ENCODE measurements at places on chromosomes 16 and 17. TPM values are rescaled to one million over a fixed set of nuclear protein-coding genes. Genes with fewer than 3 reads are reported as not detected.

DNA sequence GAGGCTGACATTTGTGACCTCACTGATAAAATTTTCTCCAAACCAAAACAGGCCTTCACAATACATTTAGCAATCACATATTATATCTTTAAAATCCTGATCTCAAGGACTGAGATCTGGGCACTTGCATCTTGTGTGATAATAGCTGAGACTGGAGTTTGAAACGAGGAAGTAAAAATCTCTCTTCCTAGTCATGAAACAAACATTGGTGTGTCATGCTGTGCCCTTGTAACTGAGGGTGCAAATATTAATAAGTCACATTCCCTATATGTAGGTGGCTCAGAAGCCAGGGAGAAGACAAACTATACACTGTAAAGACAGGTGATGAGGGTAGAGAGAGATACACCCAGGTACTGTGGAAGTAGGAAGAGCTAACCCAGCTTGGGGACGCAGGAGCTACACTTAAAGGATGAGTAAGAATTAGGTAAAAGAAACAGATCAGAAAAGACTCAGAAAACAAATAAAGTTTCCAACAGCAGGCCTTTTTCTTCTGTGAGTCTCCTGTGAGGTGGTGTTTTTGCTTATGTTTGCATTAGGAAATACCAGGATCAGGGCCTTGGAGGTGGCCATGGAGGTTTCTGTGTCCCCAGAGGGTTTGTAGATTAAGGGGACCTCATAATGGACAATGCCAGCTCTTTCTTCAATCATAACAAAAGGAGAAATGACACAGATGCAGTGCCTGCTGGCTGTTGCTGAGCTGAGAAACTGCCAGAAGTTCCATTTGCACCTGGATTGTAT is 335.7 kb downstream of the GRIN2A start:
- DNase-seq, result no peak

The EVPLL gene
- total RNA-seq, result not detected

DNA sequence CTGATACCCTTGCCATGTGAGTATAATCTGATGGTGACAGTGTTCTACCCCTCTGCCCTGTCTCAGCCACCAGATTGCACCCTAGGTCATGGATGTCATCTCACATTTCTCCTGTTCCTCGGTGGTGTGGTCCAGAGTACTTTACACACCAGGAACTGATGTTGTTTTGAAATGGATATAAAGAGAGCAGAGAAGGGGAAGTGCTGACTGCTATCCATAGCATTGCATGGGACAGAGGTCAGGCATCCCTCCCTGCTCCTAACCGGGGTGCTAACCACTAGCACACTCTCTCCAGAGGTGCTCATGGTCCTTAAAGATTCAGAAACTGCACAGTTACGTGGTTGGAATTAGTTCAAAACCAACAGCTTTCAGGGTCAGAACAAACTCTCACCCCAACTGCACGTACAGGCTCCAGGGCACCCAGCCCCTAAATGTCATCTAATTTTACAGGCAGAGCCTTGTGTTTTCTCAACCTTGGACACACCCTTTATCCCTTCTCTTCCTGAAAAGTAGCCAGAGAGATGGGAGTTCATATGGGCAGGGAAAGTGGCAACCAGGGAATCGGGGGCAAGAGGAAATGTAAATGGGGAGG is 16.3 kb downstream of the TTLL6 start:
- no peak for DNase-seq

The ENPP7 gene
- not detected for total RNA-seq

The FOXL1 gene
- total RNA-seq, result 2.0 TPM

- DNase-seq, result no peak
Measured at GRCh38 chr16:24013864-24014645, 178.3 kb downstream of the PRKCB start.

DNA sequence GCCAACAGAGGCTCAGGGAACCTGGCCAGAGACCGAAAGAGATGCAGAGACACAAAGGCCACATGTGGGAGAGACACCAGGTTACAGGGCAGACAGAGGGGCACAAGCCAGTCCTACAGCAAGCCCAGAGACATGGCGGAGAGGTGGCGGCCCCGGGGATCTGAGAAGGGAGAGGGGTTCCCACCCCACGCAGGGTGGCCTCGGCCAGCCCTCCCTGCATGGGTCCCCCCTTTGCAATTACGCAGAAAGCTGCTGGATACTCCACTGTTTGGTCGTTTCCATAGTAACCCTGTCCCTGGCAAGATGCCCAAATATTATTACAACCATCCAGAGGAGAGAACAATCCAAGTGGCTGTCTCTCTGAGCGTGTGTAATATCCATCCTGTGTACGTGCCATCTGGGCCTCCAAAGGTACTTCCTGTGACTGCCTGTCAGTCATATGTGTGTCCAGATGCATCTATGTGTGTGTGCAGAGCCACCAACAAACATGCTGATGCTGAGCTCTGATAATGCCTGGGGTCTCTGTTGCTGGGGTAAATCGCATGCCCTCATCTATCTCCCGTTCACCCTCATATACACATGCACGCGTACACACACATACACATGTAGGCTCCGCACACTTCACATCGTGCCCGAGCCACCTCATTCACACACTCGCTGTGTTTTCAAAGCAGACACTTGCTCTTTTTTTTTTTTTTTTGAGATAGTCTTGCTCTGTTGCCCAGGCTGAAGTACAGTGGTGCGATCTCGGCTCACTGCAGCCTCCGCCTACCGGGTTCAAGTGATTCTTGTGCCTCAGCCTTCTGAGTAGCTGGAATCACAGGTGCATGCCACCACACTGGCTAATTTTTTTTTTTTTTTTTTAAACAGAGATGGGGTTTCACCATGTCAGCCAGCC is 5.5 kb downstream of the PCGF2 start:
- DNase-seq, result peak; percentile 93

The PCGF2 gene
- 21.7 TPM for total RNA-seq

The KRT36 gene
- not detected for total RNA-seq

DNA sequence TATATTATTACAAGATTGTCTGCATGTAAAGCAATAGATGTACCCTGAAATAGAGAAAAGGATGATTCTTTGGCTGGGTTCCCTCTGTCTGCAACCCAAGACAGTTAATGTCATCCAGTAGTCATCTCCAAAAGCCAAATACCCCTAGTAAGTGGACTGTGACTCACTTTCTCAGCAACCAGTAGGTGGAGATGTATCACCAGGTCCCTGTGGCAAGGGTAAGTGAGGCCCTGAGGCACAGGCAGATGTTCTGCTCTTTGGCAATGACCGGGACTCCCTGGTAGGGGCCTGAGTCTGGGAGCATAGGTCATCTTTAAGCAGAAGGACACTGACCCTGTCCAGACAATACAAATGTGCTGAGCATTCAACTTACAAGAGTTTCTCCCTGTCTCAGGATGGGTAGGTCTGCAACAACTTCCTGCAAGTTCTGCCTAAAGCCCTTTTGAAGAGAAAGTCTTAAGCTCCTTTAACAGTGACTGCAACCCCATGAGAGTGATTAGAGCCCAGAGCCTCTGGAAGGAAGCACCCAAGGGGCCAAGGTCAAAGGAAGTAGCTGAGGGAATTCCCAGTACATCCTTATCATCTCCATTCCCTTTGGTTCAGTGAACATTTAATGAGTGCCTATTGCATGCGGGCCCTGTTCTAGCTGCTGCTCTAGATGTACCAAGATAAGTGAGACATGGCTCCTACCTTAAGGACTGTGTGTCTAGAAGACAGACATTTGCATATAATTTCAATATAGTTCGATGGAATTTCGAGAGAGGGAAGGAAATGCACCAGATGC is 31.9 kb downstream of the PMP22 start:
- peak; percentile 42 for DNase-seq

- DNase-seq, result no peak
Measured at GRCh38 chr16:10896723-10897122, 19.7 kb downstream of the CIITA start.

DNA sequence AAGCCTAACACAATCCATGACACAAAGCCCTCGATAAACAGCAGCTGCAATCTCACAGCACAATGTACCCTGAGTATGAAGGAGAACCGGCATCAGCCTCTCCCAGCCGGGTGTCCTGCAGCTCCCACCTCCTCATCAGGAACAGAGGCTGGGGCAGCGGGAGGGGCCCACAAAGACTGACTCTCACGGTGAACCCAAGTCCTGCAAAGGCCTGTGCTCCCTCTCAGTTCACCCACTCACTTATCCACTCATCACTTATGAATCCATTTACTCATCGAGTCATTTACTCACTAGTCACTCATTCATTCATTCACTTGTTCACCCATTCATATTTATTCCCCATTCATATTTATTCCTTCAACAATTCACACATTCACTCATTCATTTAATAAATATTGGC is 11.6 kb downstream of the ZNF423 start:
- DNase-seq, result no peak

The TP53I13 gene
- 105 TPM for total RNA-seq

DNA sequence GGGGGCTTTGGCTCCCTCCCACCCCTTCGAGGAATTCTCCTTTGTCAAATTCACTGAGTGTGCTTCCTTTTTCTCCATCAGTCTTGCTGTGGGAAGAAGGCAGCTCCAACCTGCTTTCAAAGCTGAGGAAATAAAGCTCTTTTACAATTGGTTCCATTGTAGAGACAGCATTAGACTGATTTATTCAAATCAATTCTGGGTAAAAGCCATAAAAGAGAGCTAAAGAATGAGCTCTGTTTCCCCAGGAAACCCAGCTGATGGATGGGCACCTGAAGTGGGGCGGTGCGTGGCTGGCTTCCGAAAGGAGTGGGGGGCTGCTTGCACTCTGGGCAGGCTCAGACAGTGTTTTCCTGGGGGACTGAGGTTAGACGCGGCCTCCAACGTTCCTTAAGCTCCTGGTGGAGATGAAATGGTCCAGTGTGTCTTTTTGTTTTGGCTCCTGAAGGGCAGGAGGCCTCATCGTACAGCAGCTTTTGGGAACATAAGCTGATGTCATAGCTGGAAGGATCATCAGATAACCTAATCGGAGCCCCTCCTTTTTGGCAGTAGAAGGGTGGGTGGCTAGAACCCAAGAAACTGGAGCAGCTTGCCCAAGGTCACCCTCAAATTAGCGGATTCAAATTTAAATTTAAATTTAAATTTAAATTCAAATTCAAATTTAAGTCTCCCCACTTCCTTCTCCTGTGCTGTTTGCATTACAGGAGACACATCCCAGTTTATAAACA is 128.5 kb upstream of the EEF2KMT start:
- no peak for DNase-seq

GRCh38 chr17:38891441-38891840 is 21.6 kb downstream of the LASP1 start:
- no peak for DNase-seq

DNA sequence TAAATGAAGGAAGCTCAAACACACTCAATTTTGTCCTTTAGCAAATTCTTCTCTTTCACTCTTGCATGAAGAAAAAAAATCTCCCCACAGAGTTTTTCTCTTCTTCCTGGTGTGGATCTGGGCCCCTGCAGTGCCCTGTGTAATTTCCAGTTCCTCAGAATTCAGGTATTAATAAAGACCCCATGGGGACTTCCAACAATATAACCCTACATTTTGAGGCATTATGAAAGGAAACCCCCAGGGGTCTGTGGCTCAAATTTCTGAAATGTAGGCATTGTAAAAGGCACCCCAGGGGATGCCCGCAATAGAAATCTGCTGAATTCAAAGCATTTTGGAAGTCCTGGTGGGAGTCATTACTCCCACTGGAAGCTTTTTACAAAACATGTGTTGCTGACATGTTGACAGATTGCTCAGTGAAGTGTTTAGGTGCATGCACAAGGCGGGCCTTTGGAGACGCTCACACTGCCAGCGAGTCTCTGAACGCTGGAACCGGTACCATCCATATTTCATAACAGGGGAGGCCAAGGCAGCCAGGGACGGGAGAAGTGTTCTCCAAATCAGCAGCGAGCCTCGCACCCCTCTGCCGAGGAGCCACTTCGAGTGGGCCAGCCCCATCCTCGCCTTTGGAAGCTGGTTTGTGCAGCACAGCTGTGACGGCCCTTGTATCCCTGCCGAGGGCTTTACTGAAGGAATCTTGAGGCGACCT is 154.0 kb downstream of the ZNF423 start:
- peak; percentile 94 for DNase-seq

DNA sequence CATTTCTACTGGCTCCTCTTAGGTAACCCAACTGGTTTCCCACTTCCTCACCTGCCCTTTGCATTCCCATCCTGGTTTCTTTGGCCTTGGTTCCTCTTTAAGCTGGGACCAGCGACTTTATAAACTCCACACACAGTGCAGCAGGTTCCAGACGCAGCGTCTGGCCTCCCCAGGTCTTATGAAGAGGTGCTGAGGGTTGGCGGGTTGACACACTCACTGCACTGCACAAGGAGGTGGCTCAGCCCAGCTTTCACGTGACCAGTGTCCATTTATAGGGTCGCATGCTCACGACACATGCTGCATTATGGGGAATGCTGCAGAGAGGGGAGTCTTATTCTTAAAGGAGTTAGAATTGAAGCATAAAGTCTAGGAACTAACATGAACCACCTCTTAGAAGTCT is 70.8 kb downstream of the ZFHX3 start:
- DNase-seq, result no peak

The TAX1BP3 gene
- total RNA-seq, result 232 TPM

DNA sequence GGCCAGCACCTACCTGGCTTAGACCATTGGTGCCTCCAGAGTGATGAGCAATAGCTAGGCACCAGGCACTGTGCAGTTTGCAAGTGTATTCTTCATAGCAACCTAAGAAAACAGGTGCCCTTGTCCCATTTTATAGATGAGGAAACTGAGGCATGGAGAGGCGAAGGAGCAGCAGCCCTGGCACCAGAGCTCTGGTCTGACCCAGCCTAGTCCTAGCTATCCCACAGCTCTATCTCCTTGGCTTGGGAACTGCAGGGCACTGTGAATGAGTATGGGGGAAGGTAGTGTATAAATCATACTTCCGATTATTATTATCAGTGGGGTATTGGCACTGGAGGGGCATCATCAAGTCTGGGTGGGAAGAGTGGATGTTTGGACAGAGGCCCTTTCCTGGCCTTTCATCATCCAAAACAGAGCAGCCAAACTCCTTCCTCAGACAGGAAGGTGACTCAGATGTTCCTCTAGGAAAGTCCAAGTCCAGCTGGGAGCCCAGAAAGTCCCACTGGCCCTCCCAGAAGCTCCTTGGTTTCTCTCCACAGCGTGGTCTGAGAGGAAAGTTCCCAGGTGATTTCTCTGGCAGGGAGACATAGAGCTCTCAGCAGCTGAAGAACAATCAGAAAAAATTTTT is 32.0 kb upstream of the PLLP start:
- no peak for DNase-seq

GRCh38 chr17:17381446-17382064 is 78.4 kb downstream of the NT5M start:
- no peak for DNase-seq

- DNase-seq, result no peak
Measured at GRCh38 chr17:70658317-70658716, 489.0 kb downstream of the KCNJ2 start.

The GAS2L2 gene
- not detected for total RNA-seq

DNA sequence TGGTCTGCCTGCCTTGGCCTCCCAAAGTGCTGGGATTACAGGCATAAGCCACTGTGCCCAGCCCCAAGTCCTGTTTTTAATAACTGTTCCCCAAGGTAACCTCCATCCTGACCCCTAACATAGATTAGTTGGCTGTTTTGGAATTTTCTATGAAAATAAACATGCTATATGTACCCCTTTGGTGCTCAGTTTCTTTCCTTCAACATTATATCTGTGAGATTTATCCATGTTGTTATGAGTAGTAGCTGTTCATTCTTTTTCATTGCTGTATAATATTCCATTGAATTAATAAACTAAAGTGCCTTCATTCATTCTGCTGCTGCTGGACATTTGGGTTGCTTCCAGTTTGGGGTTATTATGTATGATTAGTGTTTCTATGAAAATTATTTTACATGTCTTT is 26.3 kb upstream of the FMNL1 start:
- no peak for DNase-seq
